ENCODE measurements at places on chromosomes 1 and 21. TPM values are rescaled to one million over a fixed set of nuclear protein-coding genes. Genes with fewer than 3 reads are reported as not detected.

The RBM11 gene
- not detected for total RNA-seq

The MAP3K7CL gene
- total RNA-seq, result 57.4 TPM

The FOXD2 gene
- total RNA-seq, result 0.05 TPM

The TTC24 gene
- total RNA-seq, result not detected

The TSPEAR gene
- total RNA-seq, result not detected

The RGS4 gene
- total RNA-seq, result 21.0 TPM

The PACC1 gene
- total RNA-seq, result 6.8 TPM

The FCAMR gene
- not detected for total RNA-seq

The TESK2 gene
- 1.1 TPM for total RNA-seq

The ROR1 gene
- total RNA-seq, result 3.0 TPM

The CACNA1S gene
- total RNA-seq, result 57.2 TPM

The NR1I3 gene
- total RNA-seq, result not detected

The PLD5 gene
- 0.29 TPM for total RNA-seq

The LINGO4 gene
- not detected for total RNA-seq

The ATP1A4 gene
- 0.10 TPM for total RNA-seq

The OLIG2 gene
- not detected for total RNA-seq

The C1orf94 gene
- total RNA-seq, result not detected

The COL9A2 gene
- 0.94 TPM for total RNA-seq

The VHLL gene
- total RNA-seq, result not detected

The FGR gene
- 0.05 TPM for total RNA-seq

The RNF186 gene
- total RNA-seq, result not detected

The GPR37L1 gene
- total RNA-seq, result not detected

The RAP1GAP gene
- not detected for total RNA-seq

The TENT5C gene
- not detected for total RNA-seq

The CFHR4 gene
- not detected for total RNA-seq

The PPIAL4G gene
- not detected for total RNA-seq

The CFHR1 gene
- 0.21 TPM for total RNA-seq

The KRTAP12-2 gene
- not detected for total RNA-seq

The LCE2C gene
- not detected for total RNA-seq

The SFN gene
- not detected for total RNA-seq

The INTS7 gene
- total RNA-seq, result 12.9 TPM

The SYPL2 gene
- 14.7 TPM for total RNA-seq
